ENCODE measurements at places on chromosomes 12 and 14. TPM values are rescaled to one million over a fixed set of nuclear protein-coding genes. Genes with fewer than 3 reads are reported as not detected.

C12orf76 gene
- 34.4 TPM for polyA plus RNA-seq

GRCh38 chr12:5733916-5734315 lies 211.1 kb downstream of the ANO2 start:
- no peak for DNase-seq

TAS2R30 gene
- polyA plus RNA-seq, result 0.23 TPM

GRCh38 chr12:123043536-123044001 lies 63.1 kb downstream of the ARL6IP4 start:
- no peak for DNase-seq

DNA sequence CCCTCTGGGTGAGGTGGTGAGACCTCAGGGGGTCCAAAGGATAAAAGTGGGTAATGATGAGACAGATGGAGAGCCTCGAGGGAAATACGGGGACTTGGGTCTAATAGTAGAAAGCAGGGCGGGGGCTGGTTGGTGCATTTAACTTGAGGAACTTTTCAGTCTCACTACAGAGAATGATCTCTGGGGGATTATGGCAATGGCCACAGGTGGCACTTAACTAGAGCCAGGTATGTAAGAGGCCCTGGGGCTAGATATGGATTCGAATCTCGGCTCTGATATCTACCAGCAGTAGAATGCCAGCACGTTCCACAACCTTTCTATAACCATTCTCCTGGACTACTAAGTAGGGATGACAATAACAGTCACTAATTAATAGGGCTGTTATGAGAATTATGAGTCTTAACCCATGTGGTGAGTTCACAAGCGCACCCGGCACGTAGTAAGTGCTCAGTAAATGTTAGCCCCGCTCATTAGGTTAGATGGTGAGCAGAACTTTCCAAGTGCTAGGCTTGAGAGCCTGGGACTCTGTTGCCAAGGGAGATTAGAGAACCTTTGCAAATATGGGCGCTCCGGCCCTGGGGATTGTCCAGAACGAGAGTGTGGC lies 888 bp upstream of the PLXNC1 start:
- no peak for DNase-seq

DNA sequence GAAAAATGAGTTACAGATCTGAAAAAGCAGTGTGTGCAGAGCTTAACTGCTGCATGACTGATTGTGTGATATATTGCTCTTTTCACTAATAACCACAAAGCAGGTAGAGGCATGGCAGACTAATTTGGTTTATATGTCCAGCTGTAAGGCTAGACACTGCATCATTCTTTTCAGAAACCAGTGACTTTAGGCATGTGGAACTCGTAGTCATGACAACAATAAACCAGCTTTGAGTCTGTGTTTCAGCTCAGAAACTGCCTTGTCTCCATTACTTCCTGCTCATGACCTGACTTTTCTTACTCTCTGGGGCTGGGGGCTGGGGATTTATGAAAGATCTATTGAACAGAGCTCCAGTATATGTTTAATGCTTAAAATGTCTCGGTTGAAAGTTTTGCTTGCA lies 146.8 kb upstream of the LRIG3 start:
- DNase-seq, result no peak
